CD4-positive, alpha-beta T cell treated with Interleukin-4 for 1 hour (primary cell): ENCODE measurements at places on chromosomes 11 and 22.

DNA sequence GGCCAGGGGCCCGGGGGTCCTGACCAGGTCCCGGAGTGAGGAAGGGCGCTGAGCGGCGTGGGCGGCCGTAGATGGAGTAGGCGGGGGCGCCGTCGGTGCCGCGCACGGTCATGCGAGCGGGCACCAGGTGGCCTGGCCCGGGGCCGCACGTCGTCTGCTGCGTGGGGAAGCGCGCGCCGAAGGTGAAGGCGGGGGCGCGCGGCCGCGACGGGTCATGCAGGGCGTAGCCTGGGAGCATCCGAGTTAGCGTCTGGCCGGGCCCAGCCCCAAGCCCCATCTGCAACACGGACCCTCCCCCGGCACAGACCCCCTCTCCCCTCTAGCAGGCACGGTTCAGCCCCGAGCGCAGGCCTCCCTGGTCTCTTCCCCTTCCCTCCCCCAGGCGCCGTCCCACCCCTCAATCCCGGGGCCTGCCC is 1.7 kb upstream of the TYMP start:
- DNase-seq: peak; percentile 80

- peak; percentile 36 for DNase-seq
Observed at GRCh38 chr22:25110846-25111578, 88.6 kb upstream of the CRYBB3 start.

GRCh38 chr11:117087446-117087845 is 10.8 kb downstream of the SIK3 start:
- DNase-seq: peak; percentile 36

GRCh38 chr11:130407978-130408377 is 20.4 kb downstream of the ADAMTS8 start:
- no peak for DNase-seq

DNA sequence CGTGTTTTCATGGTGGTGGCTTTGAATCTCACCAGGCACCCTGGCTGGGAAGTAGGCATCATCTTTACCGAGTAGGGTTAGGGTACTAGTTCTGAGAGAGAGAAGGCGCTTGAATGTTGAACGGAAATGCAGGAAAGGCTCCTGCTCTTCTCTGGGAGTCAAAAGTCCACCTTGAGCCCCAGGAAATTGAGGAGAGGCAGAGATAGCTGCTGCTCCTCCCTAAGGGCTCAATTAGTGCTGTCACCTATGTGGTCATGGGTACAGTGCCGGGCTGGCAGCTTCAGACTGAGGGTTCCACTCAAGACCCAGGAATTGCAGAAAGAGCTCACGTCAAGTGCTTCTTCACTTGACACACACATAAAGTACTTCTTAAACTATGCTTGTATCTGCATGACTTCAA is 1.7 kb downstream of the CCDC157 start:
- DNase-seq: no peak

DNA sequence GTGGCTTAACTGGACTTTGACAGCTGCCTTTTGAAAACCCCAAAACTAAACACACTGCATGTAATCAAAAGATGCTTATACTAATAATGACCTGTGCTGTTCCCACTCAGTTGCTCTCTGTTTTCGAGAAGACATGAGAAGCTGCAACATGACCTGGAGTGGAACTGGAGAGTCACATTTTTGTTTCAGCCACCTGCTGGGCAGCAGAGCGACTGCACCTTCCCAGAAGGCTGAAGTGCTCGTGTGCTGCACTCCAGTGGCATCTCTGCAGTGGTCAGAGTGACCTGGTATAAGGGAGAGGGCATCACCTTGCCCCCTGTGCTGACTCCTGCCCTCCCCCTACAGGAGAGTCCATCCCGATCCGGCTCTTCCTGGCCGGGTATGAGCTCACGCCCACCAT is 8.6 kb downstream of the THYN1 start:
- DNase-seq: no peak

- DNase-seq: no peak
Observed at GRCh38 chr22:46969491-46969890, 207.0 kb downstream of the TBC1D22A start.

DNA sequence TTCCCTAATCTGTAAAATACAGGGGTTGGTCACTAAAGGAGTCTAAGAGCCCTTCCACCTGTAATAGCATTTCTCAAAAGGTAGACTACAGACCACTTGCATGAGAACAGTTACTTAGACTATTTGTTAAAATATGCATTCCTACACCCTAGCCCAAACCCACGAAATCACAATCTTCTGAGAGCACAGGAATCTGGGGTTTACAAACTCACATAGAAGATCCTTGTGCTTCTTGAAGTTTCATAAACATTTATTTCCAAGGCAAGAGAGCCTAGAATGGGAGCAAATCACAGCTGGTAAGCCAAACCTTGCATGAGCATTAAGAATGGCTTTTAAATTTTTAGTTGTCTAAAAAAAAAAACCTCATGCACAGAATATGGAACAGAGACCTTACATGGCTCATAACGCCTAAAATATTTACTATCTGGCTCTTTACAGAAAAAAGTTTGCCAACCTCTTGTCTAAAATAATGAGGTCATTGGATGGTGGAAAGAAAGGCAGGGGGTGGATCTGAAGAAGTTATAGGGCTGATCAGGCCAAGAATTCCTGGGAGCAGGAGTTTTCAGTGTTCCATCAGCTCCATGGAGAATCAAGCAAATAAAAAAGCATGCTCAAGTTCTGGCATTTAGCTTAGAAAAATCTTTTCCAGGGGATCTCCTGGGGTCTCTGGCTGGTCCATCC is 133.4 kb downstream of the CCDC34 start:
- no peak for DNase-seq

- no peak for DNase-seq
Observed at GRCh38 chr11:44024977-44025376, 22.8 kb upstream of the ACCSL start.
